ENCODE measurements at places on chromosomes 7 and 10. TPM values are rescaled to one million over a fixed set of nuclear protein-coding genes. Genes with fewer than 3 reads are reported as not detected.
A peak's percentile ranks its signal among the peaks of the same experiment; 100 is the strongest.

- DNase-seq = no peak
These were observed 51.2 kb upstream of the NXPH1 start for GRCh38 chr7:8382004-8382730.

Gene CTBP2
- 29.3 TPM for total RNA-seq

- DNase-seq = no peak
These were observed 122.1 kb upstream of the EFCAB10 start for GRCh38 chr7:105703207-105703930.

- no peak for DNase-seq
These were observed 113.0 kb downstream of the SEC23IP start for GRCh38 chr10:120005207-120006201.

Gene NUTM2B
- total RNA-seq = 1.2 TPM

DNA sequence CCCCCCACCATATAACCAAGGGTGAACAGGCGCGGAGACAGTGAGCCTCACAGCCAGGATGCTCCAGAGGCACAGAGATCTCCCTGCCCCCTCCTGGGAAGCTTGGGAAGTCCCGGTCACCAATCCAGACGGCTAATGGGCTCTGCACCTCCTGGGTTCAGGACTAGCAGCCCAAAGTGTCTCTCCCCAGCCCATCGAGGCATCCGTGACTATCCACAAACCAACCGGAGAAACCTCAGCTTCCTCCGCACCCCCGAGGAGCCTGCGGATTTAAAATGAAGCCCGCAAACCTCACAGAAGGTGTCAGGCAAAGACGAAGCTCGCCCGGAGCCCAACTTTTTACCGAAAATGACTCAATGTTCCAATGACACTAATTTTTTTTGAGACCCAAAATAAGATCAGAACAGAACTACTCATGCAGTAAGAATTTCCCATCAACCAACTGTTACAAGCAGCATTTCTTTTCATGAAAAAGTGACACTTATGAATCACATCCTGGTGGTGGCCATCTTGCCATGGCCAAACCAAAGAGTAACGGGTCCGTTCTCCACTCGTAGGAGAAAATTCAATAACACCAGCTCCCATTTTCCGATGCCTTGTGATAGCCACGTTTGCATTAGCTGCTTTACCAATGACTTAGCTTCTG lies 6.0 kb downstream of the PDGFA start:
- no peak for DNase-seq

Gene PAX4
- total RNA-seq = not detected

DNA sequence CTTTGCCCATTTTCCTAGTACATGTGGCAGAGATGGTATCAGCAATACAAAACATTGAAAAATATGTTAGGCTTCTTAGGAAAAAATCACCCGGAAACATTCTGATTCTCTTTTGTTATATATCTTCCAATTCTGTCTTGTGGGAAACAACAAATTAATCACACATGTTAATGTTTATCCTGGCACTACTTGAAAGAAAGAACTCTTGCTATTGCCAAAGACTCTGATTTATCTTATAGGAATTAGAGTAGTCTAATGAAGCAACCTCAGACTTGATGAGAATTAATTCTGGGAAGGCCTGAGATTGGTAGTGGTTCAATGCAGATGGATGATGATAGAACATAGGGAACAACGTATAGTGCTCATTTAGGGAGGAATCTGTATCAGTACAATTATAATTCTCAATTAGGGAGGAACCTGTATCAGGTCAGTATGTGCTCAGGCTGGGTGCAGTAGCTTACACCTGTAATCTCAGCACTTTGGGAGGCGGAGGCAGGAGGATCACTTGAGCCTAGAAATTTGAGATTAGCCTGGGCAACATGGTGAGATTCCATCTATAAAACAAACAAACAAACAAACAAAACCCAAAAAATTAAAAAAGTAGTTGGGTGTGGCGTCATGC lies 50.7 kb downstream of the TAS2R16 start:
- no peak for DNase-seq

Gene DENND11
- total RNA-seq = 10.8 TPM

GRCh38 chr7:153444641-153445040 lies 607.6 kb upstream of the DPP6 start:
- no peak for DNase-seq

- peak; percentile 37 for DNase-seq
These were observed 258.4 kb downstream of the SEMA3A start for GRCh38 chr7:83936056-83936708.

Gene SPRN
- total RNA-seq = not detected

DNA sequence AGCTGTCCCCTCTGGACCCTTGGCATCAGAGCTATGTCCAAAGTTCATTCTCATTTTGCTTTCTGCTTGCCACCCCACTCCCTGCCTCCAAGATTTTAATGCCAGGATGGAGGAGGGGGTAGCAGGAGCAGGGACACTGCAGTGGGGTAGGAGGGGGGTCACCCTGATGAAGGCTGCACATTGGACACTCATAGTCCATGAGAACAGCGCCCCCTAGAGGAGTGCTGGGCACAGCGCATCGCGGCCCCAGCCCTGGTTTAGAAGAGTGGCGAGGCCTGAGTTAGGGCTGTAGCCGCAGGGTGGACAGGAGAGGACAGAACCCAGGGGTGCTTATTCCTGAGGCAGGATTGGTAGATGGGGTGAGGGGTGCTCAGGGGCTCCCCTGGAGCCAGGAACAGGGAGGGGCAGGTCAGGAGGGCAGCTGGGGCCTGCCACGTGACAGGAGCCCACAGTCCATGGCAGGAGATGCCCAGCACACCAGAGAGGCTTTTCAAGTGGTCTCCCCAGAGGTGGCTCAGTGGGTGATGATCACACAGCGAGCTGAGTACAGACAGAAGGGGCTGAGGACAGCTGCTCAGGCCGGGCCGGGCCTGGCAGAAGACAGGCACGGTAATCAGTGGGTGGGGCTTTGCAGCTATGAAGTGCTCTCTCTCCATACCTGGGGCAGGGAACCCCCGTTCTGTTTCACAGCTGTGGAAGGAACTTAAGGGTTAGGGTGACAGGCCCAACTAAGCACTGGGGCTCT lies 71.4 kb downstream of the NEURL1 start:
- DNase-seq = no peak

Gene C10orf53
- not detected for total RNA-seq

DNA sequence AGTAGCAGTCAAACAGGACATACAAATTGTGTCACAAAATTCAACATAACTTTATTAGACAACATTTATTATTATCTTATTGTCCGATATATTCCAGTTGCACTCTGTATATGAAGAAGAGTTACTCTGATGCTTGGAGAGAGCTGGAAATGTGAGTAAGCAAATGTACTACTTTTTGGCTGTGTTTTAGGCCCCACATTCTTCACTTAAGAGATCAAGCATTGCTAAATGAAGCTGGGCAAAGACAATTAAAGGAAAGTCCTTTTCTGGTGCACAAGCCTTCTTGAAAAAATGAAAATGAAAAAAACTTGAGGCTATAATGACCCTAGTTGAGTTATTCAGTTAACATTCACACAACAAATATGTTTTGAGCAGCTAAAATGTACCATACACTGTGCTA lies 26.1 kb downstream of the MYPN start:
- DNase-seq = no peak

DNA sequence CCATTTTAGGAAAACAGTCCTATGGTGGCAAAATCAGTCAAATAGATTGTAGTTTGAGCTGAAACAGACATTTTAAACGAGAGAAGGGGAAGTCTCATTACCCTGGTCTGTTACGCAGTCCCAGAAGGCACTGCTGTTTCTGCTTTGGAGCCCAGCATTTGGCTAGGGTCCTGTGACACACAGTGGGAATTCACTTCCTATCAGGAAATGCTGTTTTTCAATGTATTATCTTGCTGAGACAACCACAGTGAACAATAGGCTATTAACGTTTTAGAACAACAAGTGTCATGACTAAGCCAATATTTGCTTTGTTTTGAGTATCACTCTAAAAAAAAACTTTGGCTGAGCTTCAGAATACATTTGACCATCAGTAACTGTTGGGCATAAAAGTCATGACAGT lies 74.1 kb downstream of the ADD3 start:
- DNase-seq = peak; percentile 41

Gene DGKI
- total RNA-seq = 0.47 TPM

- no peak for DNase-seq
These were observed 46.5 kb downstream of the PRR15 start for GRCh38 chr7:29610086-29610485.

DNA sequence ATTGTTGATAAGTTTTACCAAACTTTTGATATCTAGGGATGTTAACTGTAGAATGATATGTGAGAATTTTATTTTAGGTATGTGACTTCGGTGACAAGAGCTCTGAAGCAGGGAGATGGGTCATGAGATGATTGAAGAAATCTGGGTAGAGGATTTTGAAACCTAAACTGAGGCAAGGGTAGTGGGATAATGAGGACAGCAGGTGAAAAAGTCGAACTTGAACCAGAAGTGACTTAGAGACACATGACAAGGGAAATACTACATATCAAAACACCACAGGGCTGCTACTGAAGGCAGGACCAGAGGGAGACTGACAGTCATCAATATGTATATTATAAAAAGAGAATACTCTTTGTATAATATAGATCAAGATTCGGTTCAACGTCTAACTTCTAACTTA lies 113.2 kb downstream of the WDFY4 start:
- no peak for DNase-seq

DNA sequence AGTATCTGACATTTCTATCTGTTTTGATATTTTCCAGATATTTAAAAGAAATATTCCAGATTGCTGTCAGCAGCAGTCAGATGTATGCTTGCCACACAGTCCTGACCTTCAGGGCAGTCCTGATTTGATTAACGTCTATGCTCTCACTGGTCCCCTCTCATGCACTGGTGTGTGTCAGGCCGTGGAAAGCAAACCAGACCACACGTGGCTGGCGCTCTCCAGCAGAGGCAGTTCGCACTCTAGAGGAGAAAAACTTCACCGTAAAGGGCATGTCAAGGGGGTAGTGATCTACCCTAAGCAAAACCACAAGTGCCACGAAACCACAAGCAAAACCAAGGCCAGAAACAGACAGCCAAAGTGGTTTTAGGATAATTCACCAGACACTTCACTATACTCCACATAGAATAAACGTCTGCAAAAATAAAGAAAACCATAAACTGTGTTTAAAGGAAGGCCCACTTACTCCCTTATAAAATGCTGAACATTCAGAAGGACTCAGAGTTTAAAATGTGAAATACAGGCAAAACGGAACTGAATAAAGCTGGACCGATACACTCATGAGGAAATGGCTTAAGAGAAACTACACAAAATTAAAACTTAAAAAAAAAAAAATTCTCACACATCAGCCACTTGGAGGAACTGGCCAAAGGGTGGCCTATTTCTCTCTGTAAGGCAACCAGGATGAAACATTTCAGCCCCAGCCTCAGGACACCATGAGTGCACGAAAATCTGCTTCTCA lies 26.4 kb downstream of the PARP12 start:
- DNase-seq = no peak

- DNase-seq = no peak
These were observed 164.6 kb upstream of the CDCA7L start for GRCh38 chr7:22110227-22110839.

- DNase-seq = no peak
These were observed 308.4 kb downstream of the RPS24 start for GRCh38 chr10:78341953-78342614.

DNA sequence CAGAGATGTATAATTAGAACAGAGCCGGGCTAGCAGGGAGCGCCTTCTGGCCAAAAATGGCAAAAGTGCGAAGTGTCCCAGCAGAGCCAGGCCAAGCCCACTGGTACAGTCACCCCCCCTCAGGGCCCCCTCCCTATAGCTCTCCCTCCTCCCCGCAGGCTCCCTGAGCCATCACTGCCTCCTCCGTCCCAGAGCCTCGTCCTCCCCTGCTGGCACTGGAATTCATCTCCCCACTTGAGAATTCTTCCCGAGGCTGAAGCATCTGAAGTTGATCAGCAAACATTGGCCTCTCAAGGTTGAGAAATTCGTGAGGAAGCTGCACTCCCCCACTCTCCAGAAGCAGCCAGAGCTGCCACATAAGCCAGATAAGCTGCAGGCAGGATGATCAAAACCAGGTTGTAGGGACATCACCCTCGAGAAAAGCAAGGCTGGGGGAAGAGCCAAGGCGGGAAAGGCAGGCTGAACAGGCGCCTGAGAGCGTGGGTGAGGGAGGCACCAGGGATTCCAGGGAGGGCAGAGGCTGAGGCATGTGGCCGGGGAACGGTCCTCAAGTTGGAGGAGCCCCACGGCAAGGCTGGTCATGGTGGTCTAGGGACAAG lies 23.4 kb downstream of the CAMK2G start:
- peak; percentile 47 for DNase-seq

- DNase-seq = no peak
These were observed 77.2 kb upstream of the CALCR start for GRCh38 chr7:93651603-93652159.

GRCh38 chr10:47370015-47370767 lies 13.9 kb downstream of the ZNF488 start:
- DNase-seq = no peak

Gene CALN1
- total RNA-seq = not detected

- DNase-seq = no peak
These were observed 60.8 kb downstream of the PTTG1IP2 start for GRCh38 chr7:90530263-90530662.

DNA sequence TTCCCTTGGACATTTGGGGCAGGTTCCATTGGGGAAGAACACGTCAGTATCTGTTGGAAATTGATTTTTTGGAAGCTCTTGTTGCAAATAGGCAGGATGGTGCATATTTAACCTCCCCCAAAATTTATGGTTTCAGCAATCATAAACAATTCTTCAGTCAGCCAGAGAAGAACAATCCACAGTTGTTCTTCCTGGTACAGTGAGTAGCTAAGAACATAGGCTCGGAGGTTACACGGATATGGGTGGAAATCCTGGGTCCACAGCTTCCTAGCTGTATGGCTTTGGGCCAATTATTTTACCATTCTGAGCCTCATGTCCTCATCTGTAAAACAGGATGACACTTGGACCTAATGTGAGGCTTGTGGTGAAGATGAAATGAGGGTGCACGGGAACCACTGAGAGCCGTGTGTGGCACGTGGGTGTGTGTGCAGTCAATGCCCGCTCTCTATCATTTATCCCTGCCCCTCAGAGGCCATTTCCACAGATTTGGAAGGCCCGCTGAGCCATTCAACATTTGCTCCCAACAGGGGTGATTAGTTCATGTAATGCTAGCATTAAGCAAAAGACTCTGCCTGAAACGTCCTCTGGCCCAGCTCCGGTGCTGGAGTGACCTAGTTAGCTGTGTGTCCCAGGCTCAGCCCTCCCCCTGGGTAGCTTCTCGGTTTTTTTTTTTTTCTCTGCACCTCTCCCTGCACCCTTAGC lies 9.7 kb downstream of the CAMK1D start:
- peak; percentile 46 for DNase-seq

DNA sequence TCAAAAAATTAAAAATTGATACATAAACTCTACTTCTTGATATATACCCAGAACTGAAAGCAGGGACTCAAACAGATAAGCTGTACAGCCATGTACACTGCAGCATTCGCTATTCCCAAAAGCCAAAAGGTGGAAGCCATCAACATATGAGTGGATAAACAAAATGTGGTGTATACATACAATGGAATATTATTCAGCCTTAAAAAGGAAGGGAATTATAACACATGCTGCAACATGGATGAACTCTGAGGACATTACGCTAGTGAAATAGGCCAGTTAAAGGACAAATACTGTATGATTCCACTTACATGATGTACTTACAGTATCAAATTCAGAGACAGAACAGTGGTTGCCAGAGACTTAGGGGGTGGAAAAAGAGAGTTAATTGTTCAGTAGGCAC lies 8.1 kb downstream of the TMEM209 start:
- no peak for DNase-seq
